ENCODE measurements at places on chromosomes 2 and 18.

GRCh38 chr2:137886083-137886831 is 78.0 kb upstream of the HNMT start:
- DNase-seq: peak; percentile 67

DNA sequence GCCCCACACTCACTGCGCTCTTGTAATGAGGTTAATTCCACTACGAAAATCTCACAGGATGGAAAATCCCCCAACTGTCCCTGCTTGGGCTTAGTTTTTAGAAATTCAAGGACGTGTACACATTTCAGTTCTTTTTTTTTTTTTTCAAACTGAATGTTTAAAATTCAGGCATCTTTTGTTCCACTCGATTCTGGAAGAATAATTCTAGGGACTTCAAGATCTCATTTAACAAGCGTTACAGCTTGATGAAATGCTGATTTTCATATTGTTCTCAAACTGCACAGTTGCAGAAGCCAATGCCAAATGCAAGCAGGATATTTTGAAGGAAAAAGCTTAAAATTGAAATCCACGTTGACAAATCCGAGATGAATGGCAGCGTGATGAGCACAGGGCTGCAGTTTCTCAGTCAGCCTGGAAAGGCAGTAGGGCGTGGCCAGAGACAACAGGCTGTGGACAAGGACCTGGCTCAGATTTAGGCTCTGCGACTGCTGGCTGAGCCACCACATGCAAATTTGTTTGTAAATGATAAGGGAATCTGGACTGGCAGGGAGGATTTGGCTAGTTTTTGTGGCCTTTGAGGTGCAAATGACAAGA is 128.1 kb upstream of the MYCN start:
- DNase-seq: no peak

DNA sequence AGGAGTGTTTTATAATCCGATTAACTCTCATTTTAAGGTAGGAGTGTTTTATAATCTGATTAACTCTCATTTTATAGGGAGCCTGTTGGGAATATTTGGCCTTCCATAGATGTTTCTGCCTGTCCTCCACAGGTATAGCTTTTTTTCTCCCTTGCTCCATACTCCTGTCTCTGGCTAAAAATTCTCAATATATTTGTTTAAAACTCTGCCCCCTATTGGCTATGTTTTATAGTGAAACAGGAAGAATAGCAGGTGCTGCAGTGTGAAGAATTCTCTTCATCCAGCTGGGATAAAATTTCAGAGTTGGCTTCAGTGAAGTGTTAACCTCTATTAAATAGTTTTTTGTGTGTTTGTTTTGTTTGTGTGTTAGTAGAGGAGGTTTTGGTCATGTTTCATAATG is 1046.0 kb upstream of the TMEFF2 start:
- DNase-seq: no peak

DNA sequence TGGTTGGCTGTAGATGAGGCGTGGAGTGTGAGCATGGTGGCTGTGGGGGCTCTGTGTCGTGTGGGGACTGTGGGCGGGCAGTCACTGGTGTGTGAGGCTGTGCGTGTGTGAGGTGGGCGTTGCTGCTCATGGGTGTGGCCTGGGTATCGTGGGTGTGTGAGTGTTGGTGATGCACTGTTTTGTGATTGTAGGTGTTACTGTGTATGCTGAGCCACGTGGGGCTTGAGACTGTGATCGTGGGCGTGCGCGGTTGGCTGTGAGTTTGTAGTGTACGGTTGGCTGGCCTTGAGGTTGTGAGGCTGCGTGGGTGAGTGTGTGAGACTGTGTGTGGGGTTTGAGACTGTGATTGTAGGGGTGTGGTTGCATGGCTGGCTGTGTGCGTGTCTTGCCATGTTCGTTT is 8.5 kb downstream of the INHBB start:
- no peak for DNase-seq

DNA sequence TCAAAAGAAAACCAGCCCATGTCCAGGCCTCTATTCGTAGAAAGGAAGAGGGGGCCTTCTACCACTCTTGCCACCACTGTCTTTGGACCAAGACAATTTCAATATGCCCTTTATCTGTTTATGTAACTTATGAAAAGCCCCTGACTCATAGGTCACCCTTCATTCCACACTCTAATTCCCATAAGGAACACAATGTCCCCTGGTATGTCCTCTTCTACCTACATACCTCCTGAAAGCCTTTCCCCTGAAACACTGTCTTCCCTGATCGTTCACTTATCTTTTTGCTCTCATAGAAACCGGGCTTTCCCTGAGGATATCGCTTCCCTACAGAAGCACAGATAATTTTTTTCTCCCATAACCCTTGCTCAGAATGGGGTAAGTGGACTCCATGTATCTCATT is 13.3 kb downstream of the EIF2AK3 start:
- DNase-seq: no peak

Measured in endodermal cell (in vitro differentiated cells).